Nucleus accumbens (tissue), 56 donors: ENCODE measurements at places on chromosomes 16 and 17.
A peak's percentile ranks its signal among the peaks of the same experiment; 100 is the strongest.

- DNase-seq: peak; percentile 5
Observed at GRCh38 chr17:6548578-6549330, 7.6 kb downstream of the PITPNM3 start.

DNA sequence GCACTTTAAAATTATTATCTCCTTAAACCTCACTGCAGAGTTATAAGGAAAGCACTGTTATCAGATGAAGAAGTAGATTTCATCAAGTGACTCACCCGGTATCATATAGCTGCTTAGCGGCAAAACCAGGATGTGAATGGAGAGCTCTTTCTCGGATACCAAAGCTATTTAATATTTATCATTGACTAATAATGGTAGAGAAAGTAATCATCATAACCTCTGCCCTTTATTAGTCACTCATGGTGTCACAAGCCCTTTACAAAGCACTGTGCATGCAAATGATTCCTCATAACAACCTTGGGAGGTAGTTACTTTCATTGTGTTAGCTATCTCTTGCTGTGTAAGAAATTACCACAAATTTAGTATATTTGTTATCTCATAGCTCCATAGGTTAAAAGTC is 592.9 kb downstream of the MAF start:
- no peak for DNase-seq

GRCh38 chr16:31367853-31368252 is 12.9 kb downstream of the ITGAX start:
- DNase-seq: no peak

DNA sequence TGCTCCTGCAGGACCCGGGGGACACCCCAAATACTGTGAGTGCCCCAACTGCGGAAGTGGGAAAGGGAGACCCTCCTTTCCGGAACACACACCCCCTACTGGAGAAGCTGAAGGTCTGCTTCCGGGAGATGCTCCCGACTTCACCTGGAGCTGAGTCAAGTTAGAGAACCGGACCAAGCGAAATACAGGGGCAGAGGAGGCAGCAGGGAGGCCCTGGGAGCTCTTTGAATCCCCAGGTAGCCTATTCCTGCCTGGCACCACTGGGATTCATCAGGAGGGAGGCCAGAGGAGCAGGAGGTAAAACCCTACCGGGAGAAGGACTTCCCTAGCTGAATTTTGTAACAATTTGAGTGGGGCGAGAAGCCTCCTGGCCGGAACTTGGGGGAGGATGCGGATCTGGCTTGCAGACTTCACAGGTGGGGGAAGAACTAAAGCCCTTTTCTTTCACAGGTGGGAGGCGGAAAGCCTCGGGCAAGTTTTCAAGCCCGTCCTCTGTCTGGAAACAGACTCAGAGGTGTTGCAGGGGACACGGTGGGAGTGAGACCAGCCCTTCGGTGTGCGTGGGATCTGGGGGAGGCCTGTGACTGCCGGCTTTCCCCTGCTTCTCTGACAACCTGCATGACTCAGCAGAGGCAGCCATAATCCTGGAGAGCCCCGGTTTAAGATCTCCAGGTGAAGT is 22.4 kb upstream of the TEKT1 start:
- peak; percentile 40 for DNase-seq

- no peak for DNase-seq
Observed at GRCh38 chr17:58335779-58336455, 7.3 kb upstream of the TSPOAP1 start.

DNA sequence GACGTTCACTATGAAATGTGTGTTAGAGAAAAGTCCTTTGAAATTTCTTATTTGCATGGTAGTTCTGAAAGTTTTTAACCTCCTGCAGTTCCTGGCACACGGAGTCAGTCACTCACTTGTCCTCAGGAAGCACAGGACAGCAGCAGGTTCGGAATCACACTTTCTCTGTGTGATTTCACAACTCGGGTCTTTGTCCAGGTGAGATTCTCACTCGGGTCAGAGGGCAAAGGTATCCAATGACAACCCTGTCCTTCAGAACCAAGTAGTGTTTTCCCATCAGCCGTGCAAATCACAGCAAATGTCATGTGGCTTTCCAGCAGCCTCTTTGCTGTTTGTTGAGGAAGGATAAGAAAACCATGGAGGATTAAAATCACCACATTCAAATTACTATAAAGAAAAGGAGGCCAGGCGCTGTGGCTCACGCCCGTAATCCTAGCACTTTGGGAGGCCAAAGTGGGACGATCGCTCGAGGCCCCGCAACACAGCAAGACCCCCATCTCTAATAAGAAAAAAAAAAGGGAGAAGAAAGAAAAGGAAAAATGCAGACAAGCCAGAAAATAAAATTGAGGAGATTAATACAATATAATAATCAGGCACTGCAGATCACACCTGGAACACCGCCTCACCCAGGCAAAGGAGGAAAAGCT is 22.0 kb downstream of the ADCY9 start:
- no peak for DNase-seq

- DNase-seq: no peak
Observed at GRCh38 chr17:50806141-50806643, 29.2 kb upstream of the WFIKKN2 start.

- DNase-seq: no peak
Observed at GRCh38 chr17:9878786-9879525, 26.1 kb downstream of the RCVRN start.

DNA sequence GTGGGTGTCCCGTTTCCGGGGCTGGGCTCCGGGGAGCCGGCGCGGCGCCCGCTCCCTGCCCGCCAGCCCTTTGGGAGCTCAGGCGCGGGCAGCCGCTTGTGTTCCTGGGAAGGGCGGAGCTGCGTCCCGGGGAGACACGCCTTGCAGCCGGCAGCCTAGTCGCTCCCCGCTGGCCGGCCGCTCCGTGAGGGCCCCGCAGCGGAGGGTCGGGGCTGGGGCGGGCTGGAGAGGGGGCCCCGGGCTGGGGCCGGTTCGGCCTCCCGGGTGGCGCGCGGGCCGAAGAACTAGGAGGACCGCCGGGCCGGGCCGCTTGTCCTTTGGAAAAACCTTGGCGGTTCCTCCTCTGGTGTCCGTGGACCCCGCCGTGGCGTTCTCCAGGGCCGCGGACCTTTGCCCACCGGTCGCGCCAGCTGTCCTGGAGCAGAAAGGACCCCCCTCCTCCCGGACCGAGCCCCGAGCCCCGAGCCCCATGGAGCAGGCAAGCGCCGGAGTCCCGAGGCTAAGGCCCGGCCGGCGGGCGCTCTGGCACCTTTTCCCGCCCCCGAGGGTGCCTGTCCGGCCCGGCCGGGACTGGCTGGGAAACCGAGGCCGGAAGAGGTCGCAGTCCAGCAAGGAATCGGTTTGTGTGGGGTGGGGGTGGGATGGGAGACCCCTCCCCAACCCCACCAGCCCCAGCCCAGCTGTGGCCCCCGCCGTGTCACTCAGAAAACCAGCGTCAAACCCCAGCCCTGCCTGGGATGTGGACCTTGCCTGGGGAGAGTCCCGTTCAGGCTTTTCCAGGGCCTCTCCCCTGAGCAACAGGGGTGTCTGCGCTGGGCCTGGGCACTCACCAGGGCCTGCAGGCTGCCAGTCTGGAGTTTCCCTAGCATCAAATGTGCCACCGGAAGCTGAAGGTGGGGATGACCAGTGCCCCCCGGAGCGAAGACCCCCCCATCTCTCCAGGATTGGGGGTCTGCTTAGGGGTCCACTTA is 6.8 kb upstream of the TBC1D3B start:
- DNase-seq: no peak

- DNase-seq: peak; percentile 60
Observed at GRCh38 chr16:85422196-85422631, 190.9 kb upstream of the GSE1 start.

DNA sequence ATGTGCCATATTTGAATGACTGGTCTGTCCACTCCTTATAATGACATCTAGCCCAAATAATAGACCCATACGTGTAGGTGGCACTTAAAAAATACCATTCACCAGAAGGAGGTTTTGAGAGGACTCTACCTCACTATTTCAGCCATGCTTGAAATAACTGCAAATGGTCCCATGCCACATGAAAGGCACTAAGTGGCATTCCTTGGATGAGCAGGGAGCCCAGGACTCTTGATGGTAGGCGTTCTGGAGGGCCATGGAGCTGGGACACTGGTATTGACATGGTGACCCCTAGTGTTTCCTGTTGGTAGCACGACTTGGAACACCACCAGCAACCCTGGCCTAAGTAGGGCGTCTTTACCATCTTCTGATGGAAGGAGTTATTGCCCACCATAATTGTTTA is 148.7 kb upstream of the ZFHX3 start:
- no peak for DNase-seq

GRCh38 chr16:1010251-1010650 is 28.7 kb downstream of the SOX8 start:
- DNase-seq: no peak

GRCh38 chr17:78753316-78754250 is 28.5 kb downstream of the CYTH1 start:
- DNase-seq: no peak

- DNase-seq: no peak
Observed at GRCh38 chr17:9536061-9536460, 39.6 kb downstream of the STX8 start.

DNA sequence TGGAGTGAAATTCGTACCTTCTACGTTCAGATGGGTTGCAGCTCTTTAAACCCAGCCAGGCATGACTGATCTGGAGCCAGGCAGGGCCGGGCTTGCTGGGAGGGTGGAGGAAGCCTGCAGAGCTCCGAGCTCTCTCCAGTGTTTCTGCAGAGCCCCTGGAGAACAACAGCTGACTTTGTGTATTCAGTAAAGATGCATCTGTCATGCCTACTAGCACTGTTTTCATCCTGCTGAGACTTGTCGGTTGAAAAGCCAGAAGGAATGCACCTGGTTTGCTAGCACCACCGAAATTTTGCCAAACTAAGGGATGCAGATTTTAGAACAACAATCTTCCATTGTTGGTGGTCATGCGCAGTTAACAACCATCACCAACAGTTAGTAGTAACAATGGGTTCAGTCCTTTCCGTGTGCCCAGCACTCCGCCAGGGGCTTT is 22.4 kb upstream of the SCNN1B start:
- peak; percentile 54 for DNase-seq

DNA sequence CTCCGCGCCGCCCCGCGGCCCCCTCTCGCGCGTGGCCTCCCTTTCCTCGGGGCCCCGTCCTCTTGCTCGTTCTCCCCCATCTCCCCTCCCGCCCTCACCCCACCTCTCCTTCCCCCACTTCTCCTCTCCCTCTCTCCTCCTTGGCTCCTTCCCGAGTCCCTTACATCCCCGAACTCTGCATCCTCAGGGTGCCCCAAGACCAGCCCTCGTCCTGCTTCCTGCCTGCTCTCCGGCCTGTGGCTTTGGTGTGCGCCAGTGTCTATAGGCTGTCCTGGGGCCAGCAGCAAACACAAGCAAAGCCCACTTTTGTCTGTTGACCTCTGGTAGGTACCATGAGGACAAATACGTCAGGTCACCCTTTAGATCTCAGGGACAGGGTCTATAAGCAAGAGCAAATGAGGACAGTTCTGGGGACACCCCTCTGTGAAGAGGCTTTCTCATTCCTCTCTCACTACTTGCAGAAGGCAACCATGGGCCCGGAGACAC is 284 bp upstream of the COPZ2 start:
- DNase-seq: no peak

- DNase-seq: no peak
Observed at GRCh38 chr17:67531291-67531690, 154.2 kb downstream of the PITPNC1 start.

- no peak for DNase-seq
Observed at GRCh38 chr16:57411362-57411976, 6.9 kb downstream of the CCL17 start.

GRCh38 chr17:75113798-75114551 is 4.2 kb downstream of the ARMC7 start:
- peak; percentile 71 for DNase-seq

DNA sequence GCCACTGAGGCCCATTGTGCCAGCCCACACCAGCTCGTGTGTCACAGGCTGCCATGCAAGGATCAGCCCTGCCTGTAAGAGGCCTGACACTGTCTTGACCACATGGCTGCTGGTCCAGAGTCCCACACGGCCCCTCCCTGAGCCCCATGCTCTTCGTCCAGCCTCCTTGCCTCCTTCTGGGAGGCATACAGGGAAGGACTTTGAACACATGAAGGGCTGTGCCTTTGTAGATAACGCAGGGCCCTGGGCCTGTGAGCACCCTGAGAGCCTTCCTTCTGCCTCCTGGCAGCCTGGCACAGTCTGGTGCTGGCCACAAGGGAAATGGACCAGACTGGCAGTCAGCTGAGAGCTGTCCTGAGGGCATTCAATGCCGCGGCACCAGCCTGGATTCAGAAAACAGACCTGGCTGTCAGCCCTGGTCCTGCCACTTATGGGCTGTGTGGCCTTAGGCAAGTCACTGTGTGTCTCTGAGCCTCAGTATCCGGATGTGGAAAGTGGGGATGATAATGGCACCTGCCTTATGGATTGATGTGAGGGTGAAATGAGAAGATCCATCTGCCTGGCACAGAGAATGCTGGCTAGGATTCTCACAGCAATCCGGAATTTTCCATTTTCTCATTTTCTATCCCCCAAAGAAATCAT is 19.2 kb upstream of the SPNS2 start:
- DNase-seq: no peak

GRCh38 chr17:11459861-11460331 is 138.4 kb upstream of the DNAH9 start:
- no peak for DNase-seq

DNA sequence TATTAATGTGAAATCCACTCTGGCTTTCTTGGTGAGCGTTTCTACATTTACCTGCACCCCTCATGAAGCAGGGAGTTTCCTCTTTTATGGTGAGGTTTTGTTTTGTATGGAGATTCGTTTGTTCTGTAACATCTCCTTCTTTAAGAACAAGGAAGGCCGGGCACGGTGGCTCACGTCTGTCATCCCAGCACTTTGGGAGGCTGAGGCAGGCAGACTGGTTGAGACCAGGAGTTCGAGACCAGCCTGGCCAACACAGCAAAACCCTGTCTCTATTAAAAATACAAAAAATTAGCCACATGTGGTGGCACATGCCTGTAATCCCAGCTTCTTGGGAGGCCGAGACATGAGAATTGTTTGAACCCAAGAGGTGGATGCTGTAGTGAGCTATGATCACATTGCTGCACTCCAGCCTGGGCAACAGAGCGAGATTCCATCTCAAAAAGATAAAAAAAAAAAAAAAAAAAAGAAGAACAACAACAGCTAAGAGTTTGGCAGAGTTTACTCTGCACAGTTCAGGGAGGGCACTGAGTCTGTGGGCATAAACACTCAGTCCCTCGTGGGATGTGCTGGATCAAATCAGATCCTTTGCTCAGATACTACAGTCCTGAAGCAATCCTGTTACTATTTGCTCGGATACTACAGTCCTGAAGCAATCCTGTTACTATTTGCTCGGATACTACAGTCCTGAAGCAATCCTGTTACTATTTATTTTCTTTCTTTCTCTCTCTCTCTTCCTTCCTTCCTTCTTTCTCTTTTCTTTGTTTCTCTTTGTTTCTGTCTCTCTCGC is 28.9 kb downstream of the ADCY9 start:
- no peak for DNase-seq

GRCh38 chr16:71645450-71645849 is 19.5 kb downstream of the MARVELD3 start:
- no peak for DNase-seq
